Activated CD8-positive, alpha-beta memory T cell treated with anti-CD3 and anti-CD28 coated beads for 1 hour (primary cell): ENCODE measurements at places on chromosomes 2 and 18.

DNA sequence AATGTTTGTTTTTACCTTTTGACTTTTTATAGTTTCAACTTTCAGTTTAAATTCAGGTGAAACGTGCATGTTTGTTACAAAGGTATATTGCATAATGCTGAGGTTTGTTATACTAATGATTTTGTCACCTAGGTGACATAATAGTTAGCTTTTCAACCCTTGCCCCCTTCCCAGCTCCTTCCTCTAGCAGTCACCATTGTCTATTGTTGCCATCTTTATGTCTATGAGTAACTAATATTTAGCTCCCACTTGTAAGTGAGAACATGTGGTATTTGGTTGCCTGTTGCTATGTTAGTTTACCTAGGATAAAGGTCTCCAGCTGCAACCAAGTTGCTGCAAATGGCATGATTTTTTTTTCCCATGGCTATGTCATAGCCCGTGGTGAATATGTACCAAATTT lies 322.3 kb upstream of the SETBP1 start:
- no peak for DNase-seq

DNA sequence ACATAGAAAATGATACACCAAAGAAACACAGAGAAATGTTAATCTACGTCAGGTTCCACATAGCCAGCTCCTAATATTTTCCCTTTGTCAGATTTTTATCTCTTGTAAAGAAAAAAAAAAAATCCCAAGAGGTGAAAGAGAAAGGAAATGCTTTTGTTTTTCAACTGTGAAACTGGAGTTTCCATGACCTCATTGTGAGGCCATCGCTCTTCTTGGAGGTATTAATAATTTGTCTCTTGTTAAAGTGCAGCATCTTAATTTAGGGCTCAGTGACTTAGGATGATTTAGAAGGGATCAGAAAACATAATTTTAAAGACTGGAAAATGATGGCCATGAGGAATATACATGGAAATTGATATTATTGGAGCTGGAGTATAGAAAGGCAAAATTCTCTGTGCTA lies 21.7 kb downstream of the ARHGAP28 start:
- DNase-seq, result no peak

DNA sequence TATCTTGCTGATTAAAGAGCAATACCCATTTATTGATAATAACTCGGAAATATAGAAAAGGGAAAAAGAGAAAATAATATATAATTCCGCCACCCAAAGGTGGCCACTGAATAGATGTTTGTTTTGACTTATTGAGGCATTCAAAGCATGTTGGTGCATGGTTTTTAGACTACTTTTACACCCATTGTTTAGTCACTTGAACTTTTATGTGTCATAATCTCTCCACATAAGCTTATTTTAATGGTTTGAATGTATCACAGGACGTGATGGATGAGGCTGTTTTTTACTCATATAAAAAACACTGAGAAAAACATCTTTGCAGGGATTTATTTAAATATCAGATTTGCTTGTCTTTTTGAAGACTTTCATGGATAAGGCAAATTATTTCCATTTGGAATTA lies 120.4 kb downstream of the ACKR3 start:
- no peak for DNase-seq

DNA sequence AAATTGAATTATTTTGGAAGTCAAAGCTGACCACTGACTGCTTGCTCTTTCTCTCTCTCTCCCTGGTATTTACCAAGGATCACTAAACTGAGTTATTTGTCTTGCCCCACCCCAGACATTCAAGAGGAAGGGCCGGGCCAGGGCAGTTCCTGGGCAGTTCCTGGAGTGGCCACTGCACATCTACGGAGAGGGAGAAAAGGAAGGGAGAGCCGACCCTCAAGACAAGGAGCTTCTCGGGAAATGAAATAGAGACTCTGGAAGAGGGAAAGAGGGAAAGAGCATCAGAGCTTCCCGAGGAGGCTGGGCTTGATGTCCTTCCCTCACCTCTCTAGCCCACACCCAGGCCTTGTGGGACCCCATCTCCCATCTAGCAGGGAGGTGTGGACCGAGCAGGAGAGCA lies 83.1 kb downstream of the SEPTIN10 start:
- no peak for DNase-seq

DNA sequence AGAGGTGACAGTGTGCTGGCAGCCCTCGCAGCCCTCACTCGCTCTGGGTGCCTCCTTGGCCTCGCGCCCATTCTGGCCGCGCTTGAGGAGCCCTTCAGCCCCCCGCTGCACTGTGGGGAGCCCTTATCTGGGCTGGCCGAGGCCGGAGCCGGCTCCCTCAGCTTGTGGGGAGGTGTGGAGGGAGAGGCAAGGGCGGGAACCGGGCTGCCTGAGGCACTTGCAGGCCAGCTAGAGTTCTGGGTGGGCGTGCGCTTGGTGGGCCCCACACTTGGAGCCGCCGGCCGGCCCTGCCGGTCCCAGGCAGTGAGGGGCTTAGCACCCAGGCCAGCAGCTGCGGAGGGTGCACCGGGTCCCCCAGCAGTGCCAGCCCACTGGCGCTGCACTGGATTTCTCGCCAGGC lies 1480.9 kb upstream of the SLC39A10 start:
- DNase-seq, result no peak

- DNase-seq, result no peak
Observed at GRCh38 chr2:203892207-203892606, 24.6 kb downstream of the CTLA4 start.

DNA sequence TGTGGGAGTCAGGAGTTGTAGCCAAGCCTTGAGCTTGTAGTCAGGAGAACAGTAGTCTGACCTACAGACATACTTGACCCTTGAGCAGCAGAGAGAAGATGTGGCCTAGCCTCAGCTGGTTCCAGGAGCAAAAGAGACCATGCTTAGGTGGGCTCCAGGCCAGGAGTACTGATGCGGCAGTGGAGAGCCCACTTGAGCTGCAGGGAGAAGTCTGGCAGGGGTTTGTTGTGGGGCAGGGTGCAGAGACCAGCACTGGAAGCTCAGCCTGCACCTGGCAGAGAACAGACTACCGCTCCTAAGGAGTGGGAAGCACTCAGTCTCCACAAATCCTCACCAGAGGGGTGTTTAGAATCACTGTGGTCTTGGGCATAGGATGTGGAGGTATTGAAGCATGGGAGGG lies 197.9 kb downstream of the TPGS2 start:
- DNase-seq, result no peak

- DNase-seq, result no peak
Observed at GRCh38 chr2:234917211-234917975, 34.4 kb upstream of the SH3BP4 start.

- no peak for DNase-seq
Observed at GRCh38 chr2:3631851-3632659, 25.9 kb upstream of the ALLC start.

GRCh38 chr2:209629597-209629996 lies 142.0 kb upstream of the UNC80 start:
- no peak for DNase-seq

- DNase-seq, result no peak
Observed at GRCh38 chr2:135265960-135266490, 213.9 kb downstream of the RAB3GAP1 start.

DNA sequence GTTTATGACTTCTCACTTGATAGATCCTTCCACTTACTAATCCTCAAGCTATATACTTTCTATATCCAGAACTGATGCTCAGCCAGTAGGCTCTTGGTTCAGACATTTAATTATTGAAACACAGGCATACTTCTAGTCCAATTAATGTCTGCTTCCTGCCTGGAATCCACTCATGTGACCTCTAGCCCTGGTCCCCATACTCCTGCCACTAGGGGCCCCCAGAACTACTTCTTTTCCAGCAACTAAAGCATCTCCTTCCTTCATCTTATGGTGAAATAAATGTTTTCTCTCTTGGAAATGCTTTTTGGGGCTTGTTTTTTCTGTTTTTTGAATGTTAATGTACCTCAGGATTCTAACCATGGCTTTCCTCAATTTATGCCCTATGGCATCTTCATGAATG lies 527.6 kb downstream of the SATB2 start:
- DNase-seq, result no peak

- DNase-seq, result no peak
Observed at GRCh38 chr18:32078845-32079244, 12.8 kb upstream of the RNF138 start.

- no peak for DNase-seq
Observed at GRCh38 chr2:184793176-184793575, 194.8 kb downstream of the ZNF804A start.

GRCh38 chr2:17672583-17673317 lies 80.9 kb downstream of the SMC6 start:
- DNase-seq, result no peak

GRCh38 chr18:12038082-12038638 lies 55.5 kb upstream of the ANKRD62 start:
- no peak for DNase-seq

GRCh38 chr2:156986339-156986988 lies 271.0 kb upstream of the GALNT5 start:
- DNase-seq, result no peak

DNA sequence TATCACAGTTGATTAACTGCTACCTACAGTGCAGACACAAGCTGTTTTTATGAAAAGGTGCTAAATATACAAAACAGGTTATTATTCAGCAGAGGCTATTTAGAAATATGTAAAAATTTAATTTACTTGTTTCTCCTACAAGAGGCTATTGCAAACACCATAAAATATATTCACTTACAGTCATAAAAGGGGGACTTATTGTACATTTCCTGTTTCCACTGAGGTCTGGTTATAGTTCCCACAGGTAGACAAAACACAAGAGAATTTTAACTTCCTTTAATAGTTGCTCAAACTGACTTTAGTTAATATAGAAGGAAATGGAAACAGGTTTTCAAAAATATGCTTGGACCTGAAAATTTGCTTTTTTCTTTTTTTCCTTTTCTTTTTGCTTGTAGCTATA lies 40.0 kb upstream of the FRZB start:
- DNase-seq, result no peak

DNA sequence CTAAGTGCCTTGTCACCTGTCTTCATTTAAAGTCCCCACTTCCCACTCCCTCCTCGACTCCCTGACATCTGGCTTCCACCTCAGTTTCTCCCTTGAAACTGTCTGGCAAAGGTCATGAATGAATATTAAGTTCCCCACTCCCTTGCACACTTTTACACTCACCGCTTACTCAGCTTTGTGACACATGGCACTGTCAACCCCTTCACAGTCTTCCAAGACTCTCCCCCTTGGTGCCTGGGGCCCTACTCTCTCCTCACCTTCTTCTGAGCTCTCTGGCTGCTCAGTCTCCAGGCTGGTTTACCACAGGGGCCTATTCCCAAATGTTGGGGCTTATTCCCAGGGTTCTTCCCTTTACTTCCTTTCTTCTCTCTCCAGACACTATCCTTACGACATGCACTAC lies 17.9 kb upstream of the PTPN4 start:
- DNase-seq, result no peak

DNA sequence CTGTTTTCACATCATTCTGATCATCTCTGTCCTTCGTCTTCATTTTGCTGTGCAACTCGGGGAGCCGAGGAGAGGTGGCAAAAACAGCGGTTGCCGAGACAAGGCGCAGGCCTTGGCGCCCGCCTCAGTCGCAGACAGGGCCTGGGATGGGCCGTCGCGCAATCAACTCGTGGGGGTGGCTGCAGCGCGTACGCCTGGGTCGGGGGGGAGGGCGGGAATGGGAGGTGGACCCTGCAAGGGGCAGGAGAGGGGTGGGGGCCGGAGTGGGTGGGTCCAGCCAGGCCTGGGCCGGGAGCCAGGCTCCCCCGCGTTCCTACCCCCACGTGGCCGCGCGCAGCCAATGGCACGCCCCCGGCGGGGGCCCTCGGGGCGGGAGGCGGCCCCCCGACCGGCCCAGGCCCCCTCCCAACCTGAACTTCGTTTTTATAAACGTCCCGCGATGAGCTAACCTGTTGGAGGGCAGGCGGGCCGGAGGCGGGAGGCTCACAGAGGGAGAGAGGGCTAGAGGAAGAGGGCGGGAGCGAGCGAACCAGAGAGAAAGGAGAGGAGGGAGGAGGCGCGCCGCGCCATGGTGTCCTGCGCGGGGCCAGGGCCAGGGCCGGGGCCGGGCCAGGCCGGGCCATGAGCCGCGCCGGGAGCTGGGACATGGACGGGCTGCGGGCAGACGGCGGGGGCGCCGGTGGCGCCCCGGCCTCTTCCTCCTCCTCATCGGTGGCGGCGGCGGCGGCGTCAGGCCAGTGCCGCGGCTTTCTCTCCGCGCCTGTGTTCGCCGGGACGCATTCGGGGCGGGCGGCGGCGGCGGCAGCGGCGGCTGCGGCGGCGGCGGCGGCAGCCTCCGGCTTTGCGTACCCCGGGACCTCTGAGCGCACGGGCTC lies at the start of gene HOXD13:
Gene HOXD13, plus strand, starts transcription at position 452 of the 875 bp plus-strand sequence. Its CDS starts 170 bp downstream, at position 622.
- no peak for DNase-seq

- no peak for DNase-seq
Observed at GRCh38 chr2:178553047-178553446, 72.8 kb downstream of the PLEKHA3 start.

GRCh38 chr2:25885933-25886332 lies 7.6 kb upstream of the ASXL2 start:
- no peak for DNase-seq

DNA sequence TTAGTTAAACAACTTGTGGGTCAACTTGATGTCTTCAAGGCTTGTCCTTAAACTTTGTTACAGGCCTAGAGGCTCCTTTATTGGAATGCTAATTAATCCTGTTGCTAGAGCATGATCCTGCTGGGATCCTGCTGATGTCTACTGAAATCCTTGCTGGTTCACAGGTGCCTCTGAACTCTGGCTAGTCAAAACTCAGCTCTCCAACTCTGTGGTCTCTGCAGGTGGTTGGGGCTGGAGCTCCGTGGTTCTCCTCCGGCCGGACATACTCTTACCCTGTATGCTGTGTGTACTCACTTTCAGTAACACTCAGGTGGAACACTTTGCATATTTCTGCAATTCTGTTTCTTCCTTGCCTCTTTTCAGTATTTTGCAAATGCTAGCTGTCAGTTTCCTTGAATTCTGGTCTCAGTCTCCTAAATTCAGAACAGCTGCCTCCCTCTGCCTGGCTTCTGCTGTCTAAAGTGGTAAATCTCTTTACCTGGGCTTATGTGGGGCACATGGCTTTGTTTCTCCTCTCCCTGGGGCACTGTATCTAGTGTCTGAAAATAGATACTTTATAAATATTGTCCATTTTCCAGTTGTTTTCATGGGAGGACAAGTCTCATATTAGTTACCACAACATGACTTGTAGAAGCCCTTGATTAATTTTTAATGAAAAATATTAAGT lies 113.0 kb downstream of the ATP9B start:
- no peak for DNase-seq

GRCh38 chr2:11742702-11743357 lies 3.6 kb upstream of the LPIN1 start:
- no peak for DNase-seq

DNA sequence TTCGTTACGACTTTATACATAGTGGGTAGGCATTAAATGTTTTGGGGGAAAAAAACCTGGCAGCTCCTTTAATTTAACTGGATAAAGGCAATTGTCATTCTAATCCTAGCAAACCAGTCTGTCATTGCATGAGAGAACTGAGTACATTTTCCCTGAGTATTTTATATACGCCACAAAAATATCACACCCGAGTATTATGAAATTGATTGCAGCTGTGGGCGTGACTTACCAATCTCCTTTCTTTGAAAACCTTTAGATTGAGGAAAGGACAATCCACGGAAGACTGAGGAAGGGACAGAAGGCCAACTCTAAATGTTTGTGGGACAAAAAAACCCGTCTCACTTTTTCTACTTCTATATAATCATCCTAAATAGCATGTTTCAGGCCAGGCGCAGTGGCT lies 9.0 kb downstream of the TM4SF20 start:
- no peak for DNase-seq
